Stimulated activated CD8-positive, alpha-beta memory T cell treated with anti-CD3 and anti-CD28 coated beads, Interleukin-4, amount 100 ng/mL, for 48 hours (primary cell): ENCODE measurements at places on chromosomes 2 and 18.

DNA sequence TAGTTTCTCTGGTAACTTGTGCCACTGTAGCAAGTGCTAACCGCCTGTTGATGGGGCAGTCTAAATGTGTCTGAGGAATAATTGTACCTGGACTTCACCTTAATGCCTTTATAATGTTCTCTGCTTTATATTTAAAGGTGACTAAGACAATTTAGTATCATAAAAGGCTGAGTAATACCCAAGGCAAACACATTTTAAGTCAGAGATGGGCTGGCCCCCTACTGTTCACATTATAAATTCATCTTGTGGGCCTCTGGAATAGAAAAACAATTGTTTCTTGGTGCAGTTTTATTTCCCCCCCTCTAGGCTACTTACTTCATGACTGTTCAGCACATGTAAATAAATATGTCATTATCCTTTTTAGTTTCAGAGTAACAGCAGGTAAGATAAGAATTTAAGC, 559.3 kb upstream of the PIK3C3 start:
- DNase-seq: no peak

- peak; percentile 56 for DNase-seq
Measured at GRCh38 chr2:166180951-166181812, 53.4 kb upstream of the SCN1A start.

- DNase-seq: no peak
Measured at GRCh38 chr2:138102664-138103063, 138.4 kb downstream of the HNMT start.

- no peak for DNase-seq
Measured at GRCh38 chr18:74616494-74616893, 18.8 kb downstream of the ZNF407 start.

DNA sequence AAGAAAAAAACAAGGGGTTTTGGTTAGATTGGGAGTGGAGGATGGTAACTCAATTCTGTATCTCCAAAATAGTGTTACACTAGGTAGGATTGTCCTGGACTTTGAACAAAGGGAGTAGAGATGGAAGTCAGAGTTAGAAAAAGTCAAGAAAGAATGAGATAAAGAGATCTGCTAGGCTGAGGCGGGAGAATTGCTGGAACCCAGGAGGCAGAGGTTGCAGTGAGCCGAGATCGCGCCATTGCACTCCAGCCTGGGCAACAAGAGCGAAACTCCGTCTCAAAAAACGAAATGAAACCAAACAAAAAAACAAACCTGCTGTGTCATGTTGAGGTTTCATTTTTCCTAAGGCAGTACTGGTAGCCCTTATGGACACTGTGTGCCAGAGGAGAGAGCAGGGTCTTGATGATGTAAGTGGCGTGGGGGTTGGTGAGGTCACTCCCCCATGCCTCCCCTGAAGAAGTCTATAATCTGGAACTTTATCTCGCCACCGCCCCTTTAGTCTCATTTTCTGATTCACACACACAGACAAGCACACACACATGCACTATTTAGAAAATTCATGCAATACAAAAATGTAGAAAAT, 10.5 kb downstream of the DRC1 start:
- DNase-seq: peak; percentile 40

DNA sequence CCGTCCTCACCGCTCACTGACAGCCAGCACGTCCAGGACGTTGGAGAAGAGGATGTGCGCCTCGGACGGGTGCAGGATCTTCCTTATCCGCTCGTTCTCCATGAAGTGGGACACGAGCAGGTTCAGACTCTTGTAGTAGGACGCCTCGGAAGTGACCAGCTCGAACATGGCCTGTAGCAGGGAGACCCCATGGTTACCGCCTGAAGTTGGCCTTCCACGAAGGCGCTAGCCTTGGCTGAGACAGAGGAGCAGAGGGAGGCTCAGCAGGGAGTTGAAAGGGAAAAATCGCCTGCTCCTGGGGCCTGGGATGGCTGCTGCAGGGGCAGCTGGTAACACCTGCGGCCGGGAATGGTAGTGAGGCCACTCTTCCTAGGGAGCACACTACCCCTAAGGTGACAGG, 24.7 kb downstream of the SNORC start:
- no peak for DNase-seq

- no peak for DNase-seq
Measured at GRCh38 chr2:122704109-122704563, 948.7 kb downstream of the TSN start.

- no peak for DNase-seq
Measured at GRCh38 chr2:119065146-119065545, 93.4 kb downstream of the C1QL2 start.

DNA sequence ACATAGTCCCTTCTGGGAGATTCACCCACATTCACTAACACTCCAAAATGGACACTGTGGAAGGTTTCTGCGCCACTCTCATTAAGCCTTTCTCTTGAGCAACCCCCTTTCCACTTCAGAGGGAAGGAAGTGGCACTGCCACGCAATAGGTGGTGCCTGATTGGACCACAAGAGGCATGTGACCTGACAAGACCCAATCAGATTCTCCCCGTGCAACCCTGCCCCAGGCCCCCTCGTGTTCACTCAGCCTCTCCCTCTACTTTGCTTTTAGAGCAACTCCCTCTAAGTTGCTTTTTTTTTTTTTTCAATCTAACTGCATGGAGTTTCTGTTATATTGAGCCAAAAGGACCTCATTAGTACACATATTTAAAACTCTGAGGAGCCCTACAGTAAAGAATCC, 158.0 kb downstream of the EN1 start:
- DNase-seq: no peak

GRCh38 chr2:176085120-176085788, 1.5 kb upstream of the EVX2 start:
- no peak for DNase-seq

- DNase-seq: no peak
Measured at GRCh38 chr2:226890286-226890685, 54.4 kb downstream of the RHBDD1 start.

GRCh38 chr2:69770193-69770702, 28.3 kb downstream of the ANXA4 start:
- peak; percentile 47 for DNase-seq

GRCh38 chr2:37111958-37112357, 27.6 kb downstream of the GPATCH11 start:
- no peak for DNase-seq

- DNase-seq: peak; percentile 84
Measured at GRCh38 chr2:136381722-136382633, 264.0 kb upstream of the CXCR4 start.

GRCh38 chr2:81714817-81715216, 1410.3 kb upstream of the LRRTM1 start:
- no peak for DNase-seq

- DNase-seq: no peak
Measured at GRCh38 chr2:100244881-100245605, 77.3 kb downstream of the LONRF2 start.

DNA sequence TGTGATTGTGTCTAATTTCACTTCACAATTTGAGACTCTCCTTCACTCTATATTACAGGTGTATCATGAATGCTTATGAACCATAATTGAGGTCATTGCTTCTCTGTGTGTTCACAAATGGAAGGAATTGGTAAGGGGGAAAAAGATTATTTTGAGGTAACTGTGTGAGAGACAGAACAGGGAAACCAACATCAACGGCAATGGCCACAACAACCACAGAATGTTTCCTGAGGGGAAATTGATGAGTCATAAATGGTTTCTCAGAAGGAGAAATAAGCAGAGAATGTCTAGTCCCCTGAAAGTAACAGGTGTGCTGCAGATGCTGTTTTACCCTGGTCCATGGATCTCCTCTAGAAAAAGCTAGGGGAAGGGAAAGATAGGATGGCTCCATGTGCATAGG, 361.2 kb upstream of the GALNT5 start:
- DNase-seq: no peak

- no peak for DNase-seq
Measured at GRCh38 chr2:157319795-157320194, 5.8 kb downstream of the ERMN start.
